Brain pericyte (primary cell): ENCODE measurements at places on chromosomes 1 and 21.

GRCh38 chr1:169538998-169539871 is 47.0 kb downstream of the F5 start:
- DNase-seq = no peak

GRCh38 chr21:31554511-31555022 is 104.9 kb upstream of the SOD1 start:
- DNase-seq = no peak

DNA sequence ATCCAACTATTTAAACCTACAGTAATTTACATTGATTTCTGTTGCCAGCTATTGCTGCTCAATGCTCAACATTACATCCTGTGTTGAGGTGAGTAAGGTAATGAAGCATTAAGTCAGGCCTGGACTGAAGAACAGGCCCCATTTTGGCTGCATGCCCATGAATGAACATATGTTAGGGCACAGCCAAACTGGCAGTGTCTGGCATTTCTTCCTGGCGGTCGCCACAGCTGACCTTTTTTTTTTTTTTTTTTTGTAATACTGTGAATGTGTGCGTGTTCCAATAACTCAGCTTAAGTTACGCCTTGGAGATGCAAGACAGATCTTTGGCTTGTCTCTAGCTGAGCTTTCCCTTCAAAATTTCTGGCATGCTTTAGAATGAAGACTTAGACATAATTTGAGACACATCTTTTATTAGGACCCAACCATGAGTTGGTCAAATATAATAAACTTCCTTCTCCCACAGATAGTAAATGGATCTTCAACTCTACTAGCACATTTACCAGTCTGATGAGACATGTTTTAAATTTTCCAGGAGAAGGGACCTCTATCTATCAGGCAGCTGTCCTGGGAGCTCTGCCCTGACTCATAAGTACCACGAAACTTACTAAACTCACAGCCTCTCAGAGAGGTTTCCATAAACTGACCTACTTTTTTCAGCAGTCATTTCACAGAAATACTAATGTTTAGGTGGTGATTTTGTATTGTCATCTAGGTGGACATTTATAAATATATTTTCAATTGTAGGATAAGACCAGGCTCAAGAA is 341.1 kb upstream of the RUNX1 start:
- no peak for DNase-seq

GRCh38 chr1:200934676-200935245 is 40.1 kb downstream of the INAVA start:
- DNase-seq = no peak

DNA sequence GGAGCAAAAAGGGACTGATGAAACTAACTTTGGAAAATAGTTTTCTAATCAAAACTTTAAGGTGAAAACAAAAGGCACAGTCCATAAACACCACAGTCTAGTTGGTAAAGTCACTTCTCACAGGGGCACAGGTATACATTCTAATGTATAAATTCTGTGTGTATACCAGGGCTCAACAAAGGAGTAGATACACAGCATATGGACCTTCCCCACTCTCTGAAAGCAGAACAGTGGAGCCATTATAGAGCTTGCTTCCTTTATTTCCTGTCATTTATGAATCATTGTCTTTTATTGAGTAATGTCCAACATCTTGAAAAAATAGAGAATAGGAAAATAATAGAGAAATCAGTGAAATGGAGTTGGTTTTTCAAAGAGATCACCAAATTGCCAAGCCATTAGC is 746.5 kb upstream of the CHRM3 start:
- DNase-seq = no peak

DNA sequence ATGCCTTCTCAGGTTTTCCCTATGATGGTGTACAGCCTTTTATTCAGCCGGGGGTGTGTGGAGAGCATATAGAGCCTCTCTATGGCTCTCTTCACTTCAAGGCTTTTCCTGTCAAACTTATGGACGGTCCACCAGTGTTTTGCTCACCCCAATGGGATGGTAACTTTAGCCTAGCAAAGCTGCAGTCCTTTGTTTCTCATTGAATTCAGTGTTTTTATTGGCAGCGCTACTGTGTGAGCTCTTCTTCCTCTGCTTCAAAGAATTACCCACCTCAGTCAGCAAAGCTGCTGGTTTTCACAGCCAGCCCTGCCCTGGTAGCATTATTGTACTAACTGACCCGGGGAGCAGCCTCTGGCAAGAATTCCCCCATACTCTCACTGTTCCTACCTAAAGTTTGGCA is 145.3 kb upstream of the RRP15 start:
- DNase-seq = no peak

- no peak for DNase-seq
These were observed at the start of gene SERTAD4 for GRCh38 chr1:210232511-210233215. TSS of gene SERTAD4 (plus strand) at chr1:210232796. CDS start at chr1:210237961, 5,165 bp downstream.

- no peak for DNase-seq
These were observed 26.2 kb downstream of the NAV1 start for GRCh38 chr1:201565024-201565730.

DNA sequence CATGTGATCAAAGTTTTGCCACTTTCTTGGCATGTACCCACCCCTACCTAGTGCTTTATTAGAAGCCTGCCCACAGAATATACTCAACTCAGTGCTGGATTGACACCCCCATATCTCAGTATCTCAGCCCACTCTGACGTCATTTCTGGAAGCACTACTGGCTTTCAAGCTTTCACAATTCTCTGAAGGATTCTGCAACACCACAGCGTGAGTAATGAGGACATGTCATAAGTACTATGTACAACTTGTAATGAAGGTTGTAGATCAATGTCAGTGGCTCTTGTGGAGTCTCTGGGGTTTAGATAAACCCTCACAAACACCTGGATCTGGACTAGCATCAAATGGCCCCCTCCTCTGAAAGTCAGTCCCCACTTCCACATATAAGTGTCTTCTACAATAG is 57.2 kb downstream of the TNFSF4 start:
- no peak for DNase-seq

DNA sequence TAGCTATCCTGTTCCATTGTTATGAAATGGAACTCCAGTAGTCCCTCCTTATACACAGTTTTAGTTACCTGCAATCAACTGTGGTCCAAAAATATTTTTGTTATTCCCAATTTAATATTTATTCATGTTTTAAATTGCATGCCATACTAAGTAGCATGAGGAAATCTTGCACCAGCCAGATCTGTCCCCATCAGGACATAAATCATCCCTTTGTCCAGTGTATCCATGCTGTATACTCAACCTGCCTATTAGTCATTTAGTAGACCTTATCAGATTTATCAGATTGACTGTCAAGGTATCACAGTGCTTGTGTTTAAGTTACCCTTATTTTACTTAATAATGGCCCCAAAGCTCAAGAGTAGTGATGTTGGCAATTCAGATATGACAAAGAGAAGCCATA is 207.9 kb upstream of the DMRTA2 start:
- no peak for DNase-seq

DNA sequence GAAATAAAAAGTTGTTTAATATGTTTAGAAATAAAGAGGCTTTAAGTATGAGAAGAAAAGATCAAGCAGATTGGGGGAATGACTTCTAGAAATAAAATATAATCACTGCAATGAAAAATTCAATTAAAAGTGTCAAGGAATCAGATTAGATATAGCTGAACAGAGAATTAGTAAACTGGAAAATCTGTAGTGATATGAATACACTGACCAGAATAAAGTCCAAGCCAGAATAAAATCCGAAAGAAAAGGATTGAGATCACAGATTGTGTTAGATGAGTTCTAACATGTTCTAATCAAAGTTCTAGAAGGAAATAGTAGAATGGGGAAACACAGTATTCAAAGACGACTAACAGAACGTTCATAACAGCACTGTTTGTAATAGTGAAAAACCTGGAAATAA is 73.1 kb upstream of the C1orf105 start:
- DNase-seq = no peak

- DNase-seq = no peak
These were observed 76.9 kb upstream of the GFI1 start for GRCh38 chr1:92563457-92564216.

DNA sequence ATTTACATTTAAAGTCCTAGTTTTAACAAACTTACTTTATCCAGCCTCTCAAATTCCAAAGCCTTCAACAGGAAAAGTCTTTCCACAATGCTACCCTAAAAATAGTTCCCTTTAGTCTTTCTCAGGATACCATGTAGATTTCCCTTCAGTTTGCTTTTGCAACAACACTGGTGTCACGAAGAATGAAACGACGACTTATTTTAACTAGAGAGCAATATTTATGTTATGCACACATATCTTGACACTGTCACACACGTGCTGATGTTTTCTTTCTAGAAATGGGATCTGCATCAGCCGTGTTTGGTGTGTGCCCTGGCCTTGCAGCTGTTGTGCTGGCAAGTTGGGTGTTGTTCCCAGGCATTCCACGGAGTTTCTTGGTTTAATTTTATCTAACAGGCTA is 75.5 kb downstream of the SIPA1L2 start:
- no peak for DNase-seq

DNA sequence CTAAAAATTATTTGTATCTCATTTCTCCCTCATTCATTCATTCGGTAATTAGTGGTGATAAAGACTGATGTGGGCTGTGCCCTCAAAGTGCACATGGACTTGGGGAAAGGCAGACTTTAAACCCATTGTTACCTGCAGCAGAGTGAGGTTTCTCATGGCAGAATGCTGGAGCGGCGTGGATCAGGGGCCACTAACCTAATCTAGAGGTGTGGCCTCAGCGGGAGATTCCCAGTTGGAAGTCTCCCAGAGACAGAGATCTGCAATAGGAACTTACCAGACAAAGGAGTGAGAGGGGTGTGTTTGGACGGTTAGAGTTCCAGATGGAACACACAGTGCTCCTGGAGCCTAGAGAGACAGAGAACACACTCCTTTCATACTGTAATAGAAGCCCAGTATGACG is 73.5 kb downstream of the VPS26C start:
- no peak for DNase-seq

GRCh38 chr1:151175863-151176262 is at the start of gene TMOD4:
TSS of gene TMOD4 (minus strand) at chr1:151175981. CDS start at chr1:151174875, 1,106 bp downstream.
- DNase-seq = no peak

- no peak for DNase-seq
These were observed 5.0 kb upstream of the IGFN1 start for GRCh38 chr1:201185527-201186128.

GRCh38 chr1:204001166-204001901 is 71.6 kb upstream of the SOX13 start:
- no peak for DNase-seq

GRCh38 chr1:236685205-236685916 is 938 bp upstream of the ACTN2 start:
- DNase-seq = no peak

- no peak for DNase-seq
These were observed 66.9 kb downstream of the PHTF1 start for GRCh38 chr1:113692342-113692741.

DNA sequence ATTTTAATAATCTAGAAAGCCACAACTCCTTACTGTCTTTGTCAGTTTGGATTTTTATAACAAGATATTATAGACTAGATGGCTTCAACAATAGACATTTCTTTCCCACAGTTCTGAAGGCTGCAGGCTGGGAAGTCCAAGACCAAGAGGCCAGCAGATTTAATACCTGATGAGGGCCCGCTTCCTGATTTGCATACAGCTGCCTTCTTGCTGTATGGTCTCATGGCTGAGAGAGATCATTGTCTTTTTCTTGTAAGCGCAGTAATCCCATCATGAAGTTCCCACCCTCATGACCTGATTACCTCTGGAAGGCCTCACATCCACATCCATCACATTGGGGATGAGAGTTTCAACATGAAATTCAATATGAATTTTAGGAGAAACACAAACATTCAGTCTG is 9.8 kb downstream of the RPS6KC1 start:
- DNase-seq = no peak

DNA sequence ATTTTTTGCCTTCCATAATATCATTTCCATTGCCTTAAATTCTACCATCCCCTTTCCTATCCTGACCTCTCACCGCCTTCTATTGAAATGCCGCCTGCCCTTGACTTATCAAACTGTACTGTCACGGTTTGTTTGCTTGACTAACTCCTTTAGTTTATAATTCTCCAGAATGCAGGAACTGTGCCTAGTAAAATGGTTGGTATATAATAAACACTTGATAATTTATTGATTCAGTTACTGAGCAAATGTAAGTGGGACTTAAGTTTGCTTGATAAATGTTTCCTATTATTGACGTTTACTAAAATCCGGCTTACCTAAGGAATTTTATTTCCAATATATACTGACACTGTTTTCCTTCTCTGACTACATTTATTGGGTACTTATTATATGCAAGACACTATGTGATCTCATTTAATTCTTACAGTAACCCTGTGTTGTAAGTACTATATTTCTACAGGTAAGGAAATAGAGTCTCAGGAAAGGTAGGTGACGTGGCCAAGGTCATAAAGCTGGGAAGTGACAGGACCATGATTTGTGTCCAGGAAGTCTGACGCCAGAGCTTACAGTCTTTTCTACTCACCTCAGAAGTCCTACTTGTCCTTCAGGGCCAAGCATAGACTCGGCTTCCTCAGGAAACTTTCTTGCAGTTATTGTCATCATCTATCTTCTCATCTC is 35.7 kb downstream of the DPT start:
- DNase-seq = no peak

DNA sequence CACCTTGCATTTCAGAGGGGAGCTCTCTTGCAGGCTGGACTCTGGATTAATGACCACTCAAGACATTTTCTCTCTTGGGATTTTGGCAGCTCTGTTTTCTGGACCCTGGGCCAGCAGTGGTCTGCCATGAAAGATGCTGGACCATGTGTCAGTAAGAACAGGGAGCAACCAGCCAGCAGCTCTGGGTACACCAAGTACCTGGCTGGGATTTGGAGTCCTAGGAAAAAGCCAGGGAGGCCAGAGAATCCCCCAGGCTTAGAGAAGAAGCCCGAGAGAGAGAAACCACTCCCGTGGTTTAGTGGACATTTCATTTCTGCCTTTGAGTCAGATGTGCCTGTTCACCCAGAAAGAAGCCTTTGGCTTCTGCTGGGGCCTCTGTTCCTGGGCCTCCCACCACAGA is 2.5 kb downstream of the NFASC start:
- DNase-seq = no peak

DNA sequence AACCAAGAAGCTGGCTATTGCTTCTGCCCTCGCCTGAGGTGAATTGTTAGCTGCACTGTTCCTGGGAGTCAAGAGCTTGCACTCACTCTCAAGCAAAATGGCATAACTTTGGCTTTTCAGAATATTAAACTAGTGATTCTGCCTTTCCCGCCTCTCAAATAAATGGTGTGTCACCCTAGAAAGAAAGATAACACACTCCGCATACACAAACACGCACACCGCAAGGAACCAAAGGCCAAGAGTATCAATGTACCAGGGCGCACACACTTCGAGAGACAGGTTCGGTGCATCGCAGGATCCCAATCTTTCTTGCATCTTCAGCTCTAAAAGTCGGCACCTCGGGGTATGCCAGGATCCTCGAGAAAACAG is 470 bp upstream of the RTCA start:
- DNase-seq = no peak

DNA sequence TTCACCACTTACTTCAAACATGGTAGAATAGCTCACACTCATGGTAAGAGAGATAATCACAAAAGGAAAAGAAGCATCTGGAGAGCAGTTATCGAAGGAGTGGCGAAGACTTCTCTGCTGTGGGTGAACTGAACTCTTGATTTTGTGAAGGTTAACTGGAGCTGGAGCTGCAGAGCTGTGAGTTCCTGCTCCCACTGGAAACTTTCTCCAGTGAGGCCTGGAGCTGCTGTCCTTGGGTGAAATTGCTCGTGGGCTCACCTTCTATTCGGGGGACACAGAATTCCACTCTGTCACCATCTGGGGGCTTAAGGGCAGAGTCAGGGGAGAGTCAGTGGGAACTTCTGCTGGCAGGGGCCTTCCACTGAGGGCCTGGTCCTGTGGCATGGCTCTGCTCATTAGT is 45.9 kb downstream of the MAB21L3 start:
- DNase-seq = no peak
